Suppressor macrophage treated with lipopolysaccharide for 4 hours (primary cell): ENCODE measurements at places on chromosomes 1 and 21.

GRCh38 chr1:83978056-83978455 is 20.9 kb downstream of the TTLL7 start:
- DNase-seq, result no peak

- DNase-seq, result no peak
Observed at GRCh38 chr1:10852486-10852885, 56.0 kb upstream of the CASZ1 start.

GRCh38 chr1:58310469-58310868 is 236.1 kb downstream of the OMA1 start:
- DNase-seq, result no peak

GRCh38 chr1:223363856-223364684 is at the start of gene SUSD4:
SUSD4 (minus strand) TSS chr1:223364176; CDS start chr1:223363425, 751 bp downstream.
- peak; percentile 21 for DNase-seq

- DNase-seq, result no peak
Observed at GRCh38 chr1:68918563-68918962, 421.7 kb upstream of the DEPDC1 start.

GRCh38 chr1:160446945-160447600 is 46.7 kb downstream of the VANGL2 start:
- no peak for DNase-seq

DNA sequence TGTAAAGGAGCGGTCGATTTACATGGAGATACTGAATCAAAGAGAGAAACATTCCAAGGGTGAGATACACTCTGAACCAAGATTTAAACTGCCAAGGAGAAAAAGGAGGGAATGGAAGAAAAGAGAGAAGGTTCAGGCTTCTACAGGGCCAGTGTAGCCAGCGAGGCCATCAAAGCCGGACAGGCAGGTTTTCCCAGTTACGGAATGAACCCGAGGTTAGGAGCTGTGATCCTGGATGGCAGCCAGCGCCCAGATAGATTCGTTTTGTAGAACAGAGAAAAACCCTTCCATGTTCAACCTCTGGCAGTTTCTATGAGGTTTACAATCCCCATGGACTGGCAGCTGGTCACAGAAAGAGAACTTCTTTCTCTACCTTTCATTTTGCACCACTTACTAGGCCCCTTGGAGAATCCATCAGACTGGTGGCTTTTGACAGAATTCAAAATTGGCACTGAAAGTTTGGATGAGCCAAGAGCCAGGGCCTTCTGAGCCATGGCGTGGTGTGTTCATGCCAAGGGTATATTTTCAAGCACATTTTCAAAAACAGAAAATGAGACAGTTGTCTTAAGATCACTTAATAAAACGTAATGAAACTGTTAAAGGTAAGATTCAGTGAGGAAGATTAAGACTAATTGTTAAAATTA is 171.5 kb downstream of the RUNX1 start:
- no peak for DNase-seq

- no peak for DNase-seq
Observed at GRCh38 chr1:90709535-90709934, 7.6 kb downstream of the BARHL2 start.

DNA sequence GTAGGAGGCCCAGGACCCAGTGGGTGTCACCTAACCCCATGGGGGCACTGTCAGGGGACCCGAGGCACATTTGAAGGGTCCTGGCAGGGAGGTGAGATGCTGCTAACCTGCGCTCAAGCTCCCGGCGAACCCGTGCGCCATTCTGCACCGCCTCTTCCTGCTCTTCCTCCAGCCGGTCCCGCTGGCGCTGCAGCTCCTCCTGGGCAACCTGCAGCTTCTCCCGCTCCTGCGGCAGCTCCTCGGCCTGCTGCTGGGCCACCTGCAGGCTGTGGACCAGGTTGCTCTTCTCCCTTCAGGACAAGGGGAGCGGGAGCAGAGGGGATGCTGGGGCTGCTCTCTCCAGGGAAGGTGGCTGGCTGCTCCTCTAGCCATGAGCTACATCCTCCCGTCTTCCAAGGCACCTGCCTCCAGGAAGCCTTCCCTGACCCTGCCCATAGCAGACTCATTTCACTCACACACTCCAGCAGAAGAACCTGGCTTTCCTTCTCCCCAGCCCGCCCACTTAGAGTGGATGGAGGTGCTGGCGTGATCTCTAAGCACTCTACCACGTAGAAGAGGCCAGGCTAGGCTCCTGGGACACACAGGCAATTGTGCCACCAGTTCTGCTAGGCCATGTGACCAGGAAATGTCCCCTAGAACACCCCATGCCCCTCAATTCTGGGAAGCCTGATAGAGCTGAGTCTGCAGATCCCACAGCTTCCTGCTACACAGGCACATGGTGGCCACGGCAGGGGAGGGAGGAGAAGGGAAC is 15.2 kb upstream of the NBPF1 start:
- DNase-seq, result no peak

DNA sequence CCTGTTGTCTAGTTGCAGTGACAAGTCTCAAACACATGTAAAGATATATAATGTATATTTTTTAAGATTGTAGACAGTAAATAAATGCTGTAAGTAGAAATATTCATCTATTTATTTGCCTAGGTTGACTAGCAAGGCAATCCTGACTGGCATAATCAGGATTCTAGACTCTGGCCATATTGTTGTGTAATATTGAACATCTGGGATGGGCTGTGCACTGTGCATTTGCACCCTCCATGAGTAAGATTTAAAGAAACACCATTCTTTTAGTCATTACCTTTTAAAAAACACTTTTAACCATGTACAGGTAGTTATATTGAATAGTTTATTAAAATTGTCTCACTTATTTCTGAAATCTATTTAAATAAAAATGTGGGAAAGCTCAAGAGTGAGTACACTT is 32.4 kb downstream of the RASAL2 start:
- DNase-seq, result no peak

- DNase-seq, result no peak
Observed at GRCh38 chr21:33246506-33246905, 16.8 kb downstream of the IFNAR2 start.

GRCh38 chr1:52159033-52159789 is 17.3 kb downstream of the ZFYVE9 start:
- no peak for DNase-seq

DNA sequence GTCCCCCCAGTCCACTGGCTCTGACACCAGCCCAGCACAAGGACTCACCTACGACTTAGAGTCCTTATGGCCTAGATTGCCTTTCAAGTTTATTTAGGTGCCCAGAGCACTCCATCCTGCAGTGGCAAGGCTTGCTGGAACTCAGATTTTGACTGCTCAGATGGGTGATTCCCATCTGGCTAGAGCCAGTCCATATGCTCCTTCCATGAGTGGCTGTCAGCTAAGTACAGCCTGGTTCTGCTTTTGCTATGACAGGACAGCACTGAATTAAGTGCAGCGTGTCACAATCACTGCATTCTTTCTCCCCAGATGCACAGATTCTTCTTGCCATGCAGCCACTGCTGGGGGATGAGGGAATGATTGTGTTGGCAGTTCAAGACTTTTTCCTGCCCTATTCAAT is 43.8 kb downstream of the GPR52 start:
- peak; percentile 4 for DNase-seq

DNA sequence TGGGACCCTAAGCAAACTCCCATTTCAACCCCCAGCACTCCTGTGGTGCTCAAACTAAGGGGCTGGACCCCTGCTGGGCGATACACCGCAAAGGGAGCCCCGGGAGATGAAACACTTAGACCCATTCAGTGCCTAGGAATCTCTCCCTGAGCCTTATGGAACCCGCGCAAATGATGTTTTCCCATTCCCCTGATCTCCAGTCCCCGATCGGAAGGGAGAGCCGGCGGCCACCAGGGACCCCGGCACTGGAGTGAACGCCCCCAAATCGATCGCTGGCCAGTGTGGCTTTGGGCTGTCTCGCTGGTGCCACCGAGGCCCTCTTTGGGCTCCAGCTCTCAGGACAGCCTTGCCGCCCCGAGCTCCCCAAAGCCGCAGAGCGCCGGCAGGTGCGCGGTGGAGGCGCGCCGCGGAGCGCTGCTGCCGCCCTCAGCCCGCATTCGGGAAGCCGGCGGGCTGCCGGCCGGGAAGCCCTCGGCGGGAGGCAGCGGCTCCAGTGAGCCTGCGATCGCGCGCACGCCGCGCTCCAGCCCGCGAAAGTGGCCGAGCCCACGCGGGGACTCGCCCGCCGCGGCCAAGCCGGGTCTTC is 1.1 kb downstream of the PLXNA2 start:
- peak; percentile 36 for DNase-seq

- peak; percentile 73 for DNase-seq
Observed at GRCh38 chr1:65045022-65045817, 78.9 kb upstream of the JAK1 start.
